ENCODE measurements at places on chromosomes 7 and 10.
A peak's percentile ranks its signal among the peaks of the same experiment; 100 is the strongest.

- DNase-seq, result no peak
These were observed 16.7 kb downstream of the PRTFDC1 start for GRCh38 chr10:24935504-24936292.

- DNase-seq, result peak; percentile 8
These were observed 97.5 kb downstream of the POU6F2 start for GRCh38 chr7:39075210-39075609.

DNA sequence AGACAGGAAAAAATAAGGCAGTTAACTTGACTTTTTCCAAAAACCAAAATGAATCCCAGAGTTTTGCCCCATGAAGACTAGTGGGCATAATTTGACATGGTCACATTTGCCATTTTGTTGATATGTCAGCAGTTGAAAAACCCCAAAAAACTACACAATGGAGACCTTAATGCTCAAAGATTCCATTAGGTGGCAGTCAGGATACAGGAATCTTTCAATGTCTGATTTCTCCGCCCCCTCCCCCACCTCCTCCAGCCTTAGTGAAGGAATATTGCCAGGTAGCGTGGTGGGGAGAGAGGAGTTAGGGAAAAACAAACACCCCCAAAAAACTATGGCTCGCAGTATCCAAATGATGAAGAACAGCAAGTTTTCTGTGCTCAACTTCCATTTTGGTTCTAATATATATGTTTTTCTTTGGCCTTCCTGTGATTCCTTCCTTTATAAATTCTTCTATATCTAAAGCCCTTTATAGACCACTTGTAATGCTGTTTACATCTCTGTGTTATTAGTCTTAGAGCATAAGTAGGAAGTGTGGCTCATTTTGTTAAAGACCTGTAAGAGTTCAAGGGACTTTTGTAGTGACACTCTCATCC, 6.7 kb upstream of the SMNDC1 start:
- peak; percentile 68 for DNase-seq

- DNase-seq, result no peak
These were observed 35.8 kb downstream of the DDIT4 start for GRCh38 chr10:72309290-72310240.

GRCh38 chr10:28090506-28090905, 91.6 kb upstream of the ODAD2 start:
- no peak for DNase-seq

- DNase-seq, result no peak
These were observed 1.3 kb downstream of the ABCB1 start for GRCh38 chr7:87599336-87599735.

DNA sequence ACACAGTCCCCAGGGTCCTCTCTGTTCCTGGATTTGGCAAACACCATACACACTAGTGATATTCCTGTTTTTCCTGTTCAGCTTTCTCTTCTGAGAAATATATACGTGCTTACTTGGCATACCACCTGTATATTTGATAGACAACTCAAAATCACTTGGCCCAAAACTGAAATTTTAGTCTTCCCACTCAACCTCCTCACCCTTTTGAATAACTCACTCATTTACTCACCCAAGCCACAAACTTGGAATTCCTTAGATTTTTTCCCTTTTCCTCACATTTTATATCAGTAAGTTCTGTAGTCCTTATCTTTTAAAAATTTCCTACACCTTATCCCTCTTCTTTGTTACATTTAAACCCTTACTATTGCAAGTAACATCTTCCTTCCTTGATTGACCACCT, 143.4 kb downstream of the PPP1R3A start:
- peak; percentile 16 for DNase-seq

DNA sequence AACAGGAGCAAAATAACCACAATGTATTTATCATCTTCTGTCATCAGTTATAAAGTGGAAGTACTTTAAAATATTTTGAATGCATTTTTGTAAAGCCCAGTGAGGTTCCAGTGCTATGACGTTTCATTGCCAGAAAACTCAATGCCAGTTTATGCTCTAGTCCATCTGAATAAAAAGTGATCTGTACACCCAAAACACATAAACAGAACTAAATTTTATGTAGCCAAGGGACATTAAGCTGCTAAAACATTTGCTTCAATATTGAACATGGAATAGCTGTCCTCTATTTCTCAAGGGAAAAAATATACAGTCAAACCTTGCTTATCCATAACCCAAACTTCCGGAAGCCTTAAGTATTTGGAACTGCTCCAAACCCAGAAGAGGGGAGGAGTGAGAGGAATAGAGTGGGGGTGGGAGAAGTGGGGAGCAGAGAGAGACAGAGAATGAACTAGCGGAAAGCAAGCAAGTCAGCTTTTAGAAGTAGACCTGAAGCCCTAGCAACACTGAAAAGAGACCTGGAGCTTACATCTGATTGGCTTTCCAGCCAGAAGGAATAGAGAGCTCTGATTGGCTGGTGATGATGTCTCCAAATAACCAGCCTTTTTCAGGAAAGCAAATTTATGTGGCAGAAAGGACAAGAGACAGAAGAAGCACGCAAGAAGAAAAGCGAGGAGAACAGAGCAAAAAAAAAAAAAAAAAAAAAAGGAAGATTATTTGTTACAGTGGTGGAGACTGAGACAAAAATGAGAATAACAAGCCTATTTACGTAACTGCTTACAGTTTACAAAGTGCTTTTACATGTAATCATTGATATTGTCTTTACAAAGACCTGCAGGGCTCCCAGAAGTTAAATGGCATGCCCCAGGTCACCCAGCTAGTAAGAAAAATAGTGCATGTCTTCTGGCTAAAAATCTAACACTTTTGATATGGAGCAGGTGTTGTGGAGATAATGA, 196.0 kb downstream of the RNLS start:
- peak; percentile 68 for DNase-seq

DNA sequence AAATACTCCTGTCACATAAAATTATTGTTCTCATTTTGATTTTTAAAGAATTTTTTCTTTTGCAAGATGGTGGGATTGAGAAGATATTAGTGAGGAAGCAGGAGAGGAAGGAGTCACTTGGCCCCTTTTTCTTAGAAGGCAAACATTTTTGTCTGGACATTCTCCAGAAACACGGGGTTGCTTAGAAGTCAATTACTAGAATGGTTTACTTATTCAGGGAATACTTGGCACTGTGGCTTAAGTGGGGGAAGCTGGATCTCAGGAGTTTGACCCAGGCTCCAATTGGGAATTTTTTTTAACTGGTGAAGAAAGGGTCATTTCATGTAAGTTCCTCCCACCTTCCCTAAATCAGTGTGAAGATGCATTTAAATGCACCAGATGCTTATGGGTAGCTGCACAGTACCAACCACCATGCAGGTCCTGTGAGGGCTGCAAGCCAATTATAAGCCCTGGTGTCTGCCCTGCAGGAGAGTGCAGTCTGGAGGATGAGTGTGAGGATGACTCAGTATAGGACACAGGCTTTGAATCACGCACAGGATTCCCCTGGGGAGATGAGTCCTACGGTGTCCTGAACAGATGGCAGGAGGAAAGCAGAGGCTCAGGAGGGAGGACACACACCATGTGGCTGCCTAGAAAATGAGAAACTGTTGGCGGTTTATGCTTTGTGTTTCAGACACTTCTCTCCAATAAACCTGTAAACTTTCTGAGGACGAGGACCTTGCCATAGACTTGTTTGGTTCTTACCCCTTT, 299.1 kb downstream of the PLXNA4 start:
- peak; percentile 97 for DNase-seq

GRCh38 chr7:142000244-142000643, 4.6 kb downstream of the MGAM start:
- peak; percentile 14 for DNase-seq

DNA sequence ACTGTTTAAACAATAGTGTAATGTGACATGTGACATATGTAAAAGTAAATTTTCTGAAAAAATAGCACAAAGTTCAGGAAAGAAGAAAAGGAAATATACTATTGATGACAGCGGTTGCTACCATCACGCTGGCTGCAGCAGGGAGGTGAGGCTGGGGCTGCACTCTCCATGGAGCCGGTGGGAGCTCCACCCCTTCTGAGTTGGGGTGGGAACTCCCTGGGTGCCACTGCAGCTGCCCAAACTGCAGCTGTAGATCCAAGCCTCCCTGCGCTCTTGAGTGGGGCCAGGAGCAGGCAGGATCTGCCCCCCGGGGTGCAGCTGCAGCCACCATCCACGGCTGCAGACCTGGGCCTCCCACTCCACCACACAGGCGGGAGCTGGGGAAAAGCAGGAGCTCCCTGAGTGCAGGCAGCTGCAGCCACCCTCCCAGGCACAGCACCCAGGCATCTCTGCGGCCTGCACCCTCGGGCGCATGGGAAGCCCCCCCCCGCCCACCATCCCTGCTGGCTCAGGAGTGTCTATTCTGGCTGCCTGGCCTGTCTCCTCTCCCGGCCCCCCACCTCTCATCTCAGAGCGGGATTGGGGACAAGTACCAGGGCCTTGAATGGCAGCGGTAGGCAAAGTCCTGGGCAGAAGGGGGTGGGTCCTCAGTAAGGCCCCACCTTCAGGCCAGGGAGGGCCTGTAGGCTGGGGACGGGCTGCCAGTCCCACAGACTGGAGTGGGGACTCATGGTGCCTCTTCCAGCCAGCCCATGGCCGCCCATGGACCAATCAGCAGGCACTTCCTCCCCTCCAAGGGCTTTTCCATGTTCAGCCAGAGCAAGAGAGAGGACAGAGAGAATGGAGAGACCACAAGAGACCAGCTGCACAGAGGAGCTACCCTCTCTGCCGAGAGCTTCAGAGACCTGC, 50.1 kb downstream of the TNS3 start:
- no peak for DNase-seq

- no peak for DNase-seq
These were observed 240.8 kb downstream of the RPS24 start for GRCh38 chr10:78274491-78274890.

DNA sequence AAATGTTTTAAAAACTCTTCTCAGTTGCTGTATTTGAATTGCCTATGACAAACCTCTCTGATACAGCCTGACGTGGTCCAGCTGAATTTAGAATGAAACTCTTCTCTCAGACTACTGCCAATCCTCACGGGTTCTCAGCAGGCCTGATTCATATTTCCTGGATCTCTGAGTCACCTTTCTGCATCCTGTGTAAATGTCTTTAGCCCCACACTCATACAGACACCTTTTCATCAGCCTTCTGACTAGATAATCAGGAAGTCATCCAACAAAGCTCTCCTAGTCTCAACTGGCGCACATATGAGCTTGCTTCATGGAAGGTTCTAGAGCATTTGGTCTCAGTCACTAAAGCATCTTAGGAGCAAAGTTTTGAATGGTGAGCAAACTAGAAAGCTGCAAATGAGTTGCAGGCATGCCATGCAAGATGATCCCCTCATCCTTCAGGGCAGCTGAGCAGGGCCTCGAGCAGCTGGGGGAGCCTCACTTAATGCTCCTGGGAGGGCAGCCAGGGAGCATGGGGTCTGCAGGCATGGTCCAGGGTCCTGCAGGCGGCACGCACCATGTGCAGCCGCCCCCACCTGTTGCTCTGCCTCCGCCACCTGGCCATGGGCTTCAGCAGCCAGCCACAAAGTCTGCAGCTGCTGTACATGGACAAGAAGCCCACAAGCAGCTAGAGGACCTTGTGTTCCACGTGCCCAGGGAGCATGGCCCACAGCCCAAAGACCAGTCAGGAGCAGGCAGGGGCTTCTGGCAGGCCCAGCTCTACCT, 182.8 kb downstream of the ARHGAP12 start:
- DNase-seq, result peak; percentile 96

DNA sequence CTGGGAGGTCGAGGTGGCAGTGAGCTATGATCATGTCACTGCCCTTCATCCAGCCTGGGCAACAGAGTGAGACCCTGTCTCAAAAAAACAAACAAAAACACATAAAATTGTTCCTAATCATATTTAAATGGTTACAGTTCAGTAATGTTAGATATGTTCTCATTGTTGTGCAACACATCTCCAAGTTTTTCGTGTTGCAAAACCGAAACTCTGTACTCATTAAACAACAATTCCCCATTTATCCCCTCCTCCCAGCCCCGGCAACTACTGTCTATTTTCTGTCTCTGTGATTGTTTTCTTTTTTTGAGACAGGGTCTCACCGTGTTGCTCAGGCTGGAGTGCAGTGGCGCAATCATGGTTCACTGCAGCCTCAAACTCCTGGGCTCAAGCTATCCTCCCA, 16.1 kb upstream of the PRXL2A start:
- DNase-seq, result no peak

DNA sequence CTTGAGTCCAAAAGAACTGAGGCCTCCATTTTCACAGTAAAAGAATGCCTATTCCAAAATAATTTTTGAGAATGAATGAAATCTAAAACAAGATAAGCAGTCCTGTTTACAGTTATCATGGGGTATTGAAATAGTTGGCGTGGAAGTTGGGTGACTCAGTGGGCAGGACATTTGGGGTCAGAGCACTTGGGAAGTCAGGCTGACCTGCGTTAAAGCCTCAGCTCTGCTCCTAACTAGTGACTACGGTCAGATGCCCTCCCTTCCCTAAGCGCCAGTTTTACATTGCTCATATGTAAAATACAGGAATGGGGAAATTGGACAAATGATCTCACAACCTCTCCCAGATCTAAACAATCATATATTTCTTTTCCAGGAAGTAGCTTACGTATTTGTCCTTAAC, 2.3 kb upstream of the PAPSS2 start:
- no peak for DNase-seq

DNA sequence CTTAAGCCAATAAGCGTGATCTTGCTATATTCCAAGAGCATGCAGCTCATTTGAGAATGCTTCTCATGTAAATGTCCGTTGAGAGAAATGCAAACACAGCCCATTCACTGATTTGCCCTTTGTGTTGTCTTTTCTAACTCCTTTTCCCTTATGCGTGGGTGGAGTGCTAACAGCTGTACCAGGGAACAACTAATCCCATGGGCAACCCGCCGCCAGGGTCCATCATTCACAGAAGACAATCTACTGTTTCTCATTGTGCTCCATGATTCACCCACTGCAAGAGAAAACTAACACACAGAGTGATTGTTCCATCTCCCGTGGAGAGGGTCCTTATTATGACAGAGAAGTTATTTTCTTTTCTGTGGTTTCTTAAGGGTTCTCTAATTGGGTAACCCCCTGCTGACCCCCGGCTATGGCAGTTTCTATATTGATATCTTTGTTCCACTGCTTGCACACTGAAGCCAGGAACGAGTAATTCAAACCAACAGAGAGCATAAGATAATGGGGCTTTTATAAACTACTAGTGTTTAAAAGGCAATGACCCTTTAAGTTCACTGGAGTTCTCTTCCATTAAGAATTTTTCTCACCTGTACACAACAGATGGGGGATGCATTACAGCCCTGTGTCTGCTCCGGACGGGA, 298.7 kb downstream of the BAMBI start:
- peak; percentile 49 for DNase-seq

DNA sequence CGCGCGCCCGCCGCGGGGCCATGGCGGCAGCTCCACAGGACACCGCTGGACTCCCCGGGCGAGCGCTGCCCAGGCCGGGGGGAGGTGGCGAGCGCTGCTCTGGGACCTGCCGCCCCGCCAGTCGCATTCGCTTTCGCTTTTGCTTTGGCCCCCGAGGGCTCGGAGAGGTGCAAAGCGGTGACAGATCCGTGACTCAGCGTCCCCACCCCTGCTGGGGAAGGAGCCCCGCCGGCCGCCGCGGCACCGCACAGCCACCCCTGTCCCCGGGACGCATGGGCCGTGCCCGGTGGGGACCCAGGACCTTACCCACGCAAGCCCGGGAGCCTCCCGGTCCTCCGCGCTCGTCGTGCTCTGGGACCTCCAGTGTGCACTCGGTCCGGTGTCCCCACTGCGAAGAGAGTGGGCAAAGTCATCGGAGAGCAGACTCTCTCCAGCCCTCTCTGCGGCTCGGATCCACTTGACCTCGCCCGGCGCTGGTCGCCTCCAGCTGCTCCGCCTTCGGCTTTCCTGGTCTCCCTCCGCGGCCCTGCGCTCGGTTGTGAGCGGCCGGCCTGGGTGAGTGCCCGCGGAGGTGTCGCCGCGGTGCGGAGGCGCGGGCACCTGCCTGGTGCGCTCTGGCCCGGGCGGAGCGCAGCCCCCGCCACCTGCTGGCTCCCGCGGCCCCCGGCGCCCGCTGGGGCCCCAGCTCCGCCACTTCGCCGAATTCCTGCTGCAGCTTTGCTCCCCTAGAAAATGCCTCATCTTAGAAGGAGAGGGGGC, at the start of gene IL15RA:
Gene IL15RA, minus strand, starts transcription at position 73 of the 759 bp plus-strand sequence. Its CDS starts 51 bp downstream, at position 22.
- DNase-seq, result peak; percentile 71

Data from fibroblast of skin of back (primary cell).